ENCODE measurements at places on chromosomes 3 and 15.

DNA sequence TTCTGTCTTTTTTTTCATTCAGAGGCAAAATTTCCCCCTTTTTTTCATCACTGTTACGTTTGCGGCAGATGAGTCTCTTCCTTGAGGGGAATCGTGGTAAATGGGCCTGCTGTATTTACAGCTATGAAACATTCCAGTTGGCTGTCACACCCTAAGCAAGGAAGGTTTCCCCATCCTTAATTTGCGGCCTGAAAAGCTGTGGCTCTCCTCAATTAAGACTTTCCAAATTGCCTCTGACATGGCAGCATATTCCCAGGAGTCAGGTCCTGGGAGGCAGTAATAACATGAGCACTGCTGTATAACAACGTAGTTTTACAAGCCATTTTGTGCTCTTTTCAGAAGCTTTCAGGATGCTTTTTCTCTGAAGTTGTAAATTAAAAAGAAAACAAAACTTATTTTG is 420.9 kb downstream of the LPP start:
- DNase-seq: no peak

GRCh38 chr3:72123908-72124441 is 339.0 kb upstream of the PROK2 start:
- DNase-seq: no peak

- DNase-seq: no peak
Measured at GRCh38 chr3:15982667-15983196, 185.0 kb upstream of the ANKRD28 start.

DNA sequence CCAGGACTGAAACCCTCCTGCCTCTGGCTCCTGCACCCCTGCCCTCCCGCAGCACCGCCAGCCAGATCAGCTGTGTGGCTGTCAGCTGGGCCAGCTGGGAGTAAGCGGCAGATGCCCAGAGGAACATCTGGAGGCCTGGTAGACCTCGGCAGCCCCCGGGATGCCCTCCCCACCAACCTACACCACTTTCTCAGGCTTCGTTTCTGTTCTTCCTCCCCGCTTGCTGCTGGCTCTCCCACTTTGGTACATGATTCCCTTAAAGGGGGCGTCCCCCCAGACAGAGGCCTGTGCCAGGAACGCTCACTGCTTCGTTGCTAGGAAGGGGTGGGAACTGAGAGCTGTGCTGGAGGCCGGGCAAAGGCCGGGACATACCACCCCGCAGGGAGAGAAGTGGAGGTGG is 91.4 kb upstream of the RPL32 start:
- DNase-seq: no peak

DNA sequence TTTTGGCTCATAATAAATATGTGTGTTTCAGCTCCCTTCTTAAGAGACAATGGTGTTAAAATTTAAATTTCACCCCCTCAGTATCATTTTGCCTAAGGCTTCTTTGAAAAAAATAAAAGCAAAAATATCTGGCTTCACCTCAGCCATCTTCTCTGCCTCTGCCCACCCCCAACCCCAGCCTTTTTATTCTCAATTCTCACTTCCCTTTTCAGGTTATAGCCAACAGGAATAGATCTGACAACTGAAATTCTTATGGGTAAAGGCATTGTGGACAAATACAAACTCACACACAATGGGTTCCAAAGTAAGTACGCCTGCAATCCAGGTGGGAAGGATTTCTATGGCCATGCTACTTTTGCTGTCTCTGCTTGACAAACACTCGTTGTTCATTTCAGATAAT is 399.0 kb upstream of the ARRDC4 start:
- DNase-seq: no peak

GRCh38 chr3:54875596-54876268 is 52.1 kb downstream of the LRTM1 start:
- no peak for DNase-seq

DNA sequence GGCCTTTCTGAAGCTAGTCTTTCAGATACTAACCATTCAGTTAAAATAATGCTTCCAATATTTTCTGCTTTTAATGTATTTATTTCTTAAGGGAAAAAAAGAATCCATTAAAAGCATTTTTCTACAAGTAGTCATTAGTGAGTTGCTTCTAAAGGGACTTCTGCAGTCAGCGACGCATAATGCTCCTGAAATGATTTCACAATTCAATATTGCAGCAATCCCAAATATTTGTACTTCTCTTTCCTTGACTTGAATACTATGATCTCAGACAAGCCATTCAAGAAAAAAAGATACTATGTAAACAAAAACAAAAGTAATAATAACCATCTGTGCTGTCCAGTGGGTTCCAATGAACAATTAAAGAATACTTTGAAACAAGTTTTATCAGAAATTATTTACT is 681.0 kb downstream of the DIPK2A start:
- no peak for DNase-seq

GRCh38 chr3:188904670-188905069 is 267.1 kb upstream of the TPRG1 start:
- DNase-seq: no peak

DNA sequence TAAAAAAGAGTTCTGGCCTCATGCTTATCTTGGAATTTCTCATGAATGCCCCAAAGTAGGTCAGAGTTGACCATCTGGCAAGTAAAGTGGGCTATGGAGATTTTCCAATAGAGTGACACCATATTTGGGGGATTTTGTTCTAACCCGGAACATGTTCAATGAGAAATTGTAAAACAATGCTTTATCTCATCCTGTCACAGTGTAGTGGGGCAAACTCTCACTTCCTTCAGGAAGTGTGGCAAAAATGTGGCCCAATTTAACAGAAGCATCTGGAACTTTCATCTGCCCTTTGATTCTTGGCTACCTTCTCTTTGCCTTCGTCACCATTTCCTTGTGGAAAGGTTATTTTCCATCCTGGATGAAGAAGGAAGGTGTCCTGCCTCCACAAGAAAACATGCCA is 70.8 kb downstream of the ADAMTS9 start:
- DNase-seq: no peak

- DNase-seq: no peak
Measured at GRCh38 chr3:20743553-20744321, 557.7 kb upstream of the SGO1 start.

GRCh38 chr3:123526474-123526873 is 58.4 kb downstream of the HACD2 start:
- no peak for DNase-seq

GRCh38 chr15:90072978-90073640 is 29.2 kb downstream of the IDH2 start:
- DNase-seq: no peak

DNA sequence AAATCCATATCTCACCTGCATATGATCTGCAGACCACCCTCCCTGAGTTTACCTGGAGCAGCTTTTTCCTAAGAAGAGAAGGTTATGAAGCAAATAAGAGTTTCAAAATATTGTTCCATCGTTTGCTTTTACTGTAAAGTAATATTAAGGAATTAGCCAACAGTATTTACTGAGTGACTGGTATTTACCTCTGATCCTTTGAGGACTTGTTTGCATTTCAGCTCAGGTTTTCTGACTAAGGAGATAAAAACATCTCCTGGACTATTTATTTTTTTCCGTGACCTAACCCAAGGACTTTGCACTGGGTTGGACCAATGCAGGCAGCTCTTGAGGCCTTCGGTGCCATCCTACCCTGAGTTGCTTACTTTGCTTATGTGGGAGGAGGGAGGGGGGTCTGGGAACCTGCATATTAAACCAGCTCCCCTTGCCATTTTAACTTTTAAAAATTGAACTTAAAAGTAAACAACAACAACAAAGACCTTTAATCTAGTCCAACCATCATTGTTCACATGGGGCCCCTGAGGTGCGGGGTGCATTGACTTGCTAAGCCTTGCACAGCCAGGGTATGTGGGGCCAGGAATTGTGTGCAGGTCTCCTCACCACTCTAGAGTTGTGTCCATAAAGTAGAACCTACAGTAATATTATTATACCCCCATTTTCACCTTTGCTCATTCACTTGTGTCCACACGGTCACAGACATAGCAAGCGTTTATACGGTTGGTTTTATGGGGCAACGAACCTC is 39.3 kb downstream of the TRAK1 start:
- no peak for DNase-seq

DNA sequence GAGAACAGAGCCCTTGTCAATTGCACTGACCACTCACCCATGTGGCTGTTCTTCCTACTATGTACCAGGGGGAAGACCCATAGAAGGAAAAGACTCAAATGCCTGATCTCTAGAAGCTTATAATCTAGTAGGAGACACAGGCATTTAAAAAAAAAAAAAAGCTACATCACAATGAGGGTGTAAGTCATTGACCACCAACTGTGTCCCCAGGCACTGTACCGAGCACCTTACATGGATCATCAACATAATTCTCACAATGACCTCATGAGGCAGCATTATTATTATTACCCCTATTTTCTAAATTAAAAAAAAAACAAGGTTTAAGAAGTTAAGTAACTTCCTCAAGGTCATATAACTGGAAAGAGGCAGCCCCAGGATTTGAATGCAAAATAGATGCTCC is 247.4 kb downstream of the SHOX2 start:
- DNase-seq: no peak

DNA sequence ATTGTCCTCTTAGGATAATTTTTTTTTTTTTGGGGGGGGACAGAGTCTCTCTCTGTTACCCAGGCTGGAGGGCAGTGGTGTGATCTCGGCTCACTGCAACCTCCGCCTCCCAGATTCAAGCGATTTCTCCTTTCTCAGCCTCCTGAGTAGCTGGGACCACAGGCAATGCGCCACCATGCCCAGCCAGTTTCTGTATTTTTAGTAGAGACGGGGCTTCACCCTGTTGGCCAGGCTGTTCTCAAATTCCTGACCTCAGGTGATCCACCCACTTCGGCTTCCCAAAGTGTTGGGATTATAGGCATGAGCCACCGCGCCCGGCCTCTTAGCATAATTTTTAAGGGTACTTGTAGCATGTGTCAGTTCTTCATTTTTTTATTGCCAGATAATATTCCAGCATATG is 122.6 kb downstream of the FNDC3B start:
- no peak for DNase-seq

- DNase-seq: no peak
Measured at GRCh38 chr3:128399221-128399915, 67.3 kb downstream of the DNAJB8 start.

- peak; percentile 82 for DNase-seq
Measured at GRCh38 chr3:169771497-169772304, 1.5 kb upstream of the MYNN start.

Data from cerebellar nuclear complex (tissue), 1 donor.